ENCODE measurements at places on chromosomes 6 and 20.
A peak's percentile ranks its signal among the peaks of the same experiment; 100 is the strongest.

DNA sequence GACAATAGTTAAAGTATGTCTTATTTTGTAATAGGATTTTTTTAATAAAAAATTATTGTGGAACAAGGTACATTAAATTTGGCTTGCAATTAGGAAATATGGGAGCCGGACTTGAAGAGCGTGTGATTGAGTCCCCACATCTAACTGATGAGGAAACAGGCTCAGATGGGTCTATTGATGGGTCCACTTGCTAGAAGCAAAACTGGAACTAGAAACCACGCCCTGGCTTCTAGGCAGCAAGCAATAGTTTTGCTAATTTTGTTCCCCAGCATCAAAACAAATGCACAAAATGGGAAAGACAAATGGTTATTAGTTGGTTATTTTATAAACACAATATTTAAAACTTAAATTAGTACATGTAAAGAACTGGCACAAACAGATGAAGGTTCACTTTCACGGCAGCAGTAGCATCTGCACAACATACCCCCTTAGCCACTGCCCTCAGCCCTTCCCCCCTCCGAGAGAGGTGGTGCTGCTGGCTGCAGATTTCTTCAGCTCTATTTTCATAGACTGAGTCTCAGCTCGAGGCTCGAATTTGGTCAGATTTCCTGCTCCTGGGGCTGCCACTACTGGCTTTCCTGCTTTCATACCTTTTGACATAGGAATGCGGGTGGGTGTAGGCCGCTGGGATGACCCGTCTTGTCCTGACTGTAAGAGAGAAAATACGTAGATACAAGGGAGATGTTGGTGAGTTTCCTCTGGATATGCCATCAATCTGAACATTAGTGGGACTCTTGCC is 23.8 kb upstream of the TMEM30A start:
- DNase-seq: no peak

DNA sequence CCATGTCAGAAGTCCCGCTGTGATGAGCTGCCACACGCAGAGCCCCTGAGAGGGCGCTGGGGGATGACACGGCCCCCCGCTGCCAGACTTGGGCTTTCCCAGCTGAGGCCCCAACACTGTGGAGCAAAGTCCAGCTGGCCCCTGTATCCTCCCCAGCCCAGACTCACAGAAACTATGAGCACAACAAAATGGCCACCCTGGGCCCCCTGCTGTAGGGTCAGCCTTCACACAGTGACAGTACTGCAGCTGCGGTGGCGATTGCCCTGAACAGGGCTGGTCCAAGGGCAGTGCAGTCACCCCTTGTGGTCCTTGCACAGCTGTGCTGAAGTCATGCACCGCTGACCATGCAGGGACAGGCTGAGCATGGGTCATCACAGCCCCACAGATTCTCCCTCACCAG is 78.2 kb upstream of the CST7 start:
- no peak for DNase-seq

- peak; percentile 56 for DNase-seq
Measured at GRCh38 chr20:30811885-30812671, 445.4 kb upstream of the DEFB115 start.

GRCh38 chr20:59891581-59891980 is 41.9 kb downstream of the SYCP2 start:
- DNase-seq: no peak

GRCh38 chr6:31585491-31585890 is 586 bp upstream of the LST1 start:
- peak; percentile 66 for DNase-seq

- DNase-seq: no peak
Measured at GRCh38 chr20:20331156-20331555, 36.7 kb upstream of the INSM1 start.

GRCh38 chr6:3194535-3195419 is 32.7 kb downstream of the TUBB2B start:
- DNase-seq: peak; percentile 65

DNA sequence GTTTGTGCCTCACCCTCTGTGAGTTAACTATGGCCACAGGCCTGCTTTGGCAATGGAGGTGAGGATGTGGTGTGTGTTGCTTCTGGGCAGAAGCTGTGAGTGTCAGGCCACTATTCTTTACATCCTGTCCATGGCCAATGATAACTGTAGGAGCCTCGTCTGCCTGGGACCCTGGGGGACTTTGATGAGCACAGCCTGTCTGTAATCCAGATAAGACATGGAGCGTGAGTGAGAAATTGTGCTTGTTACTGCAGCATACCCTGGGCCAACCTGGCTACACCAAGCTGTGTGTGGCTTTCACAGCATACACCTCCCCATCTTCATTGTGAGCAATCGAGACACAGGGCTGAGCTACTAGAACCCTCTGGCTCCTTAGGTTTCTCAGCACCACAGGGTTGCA is 150.4 kb downstream of the MYLK4 start:
- DNase-seq: no peak

GRCh38 chr6:106539936-106540335 is 89.4 kb downstream of the RTN4IP1 start:
- DNase-seq: no peak

GRCh38 chr6:158649289-158650143 is at the start of gene SYTL3:
Gene SYTL3 (plus strand): TSS chr6:158650054. CDS start chr6:158663269, 13,215 bp downstream.
- DNase-seq: no peak
